ENCODE measurements at places on chromosomes 2 and 18.

- DNase-seq = no peak
These were observed 60.4 kb upstream of the GAREM1 start for GRCh38 chr18:32530947-32531651.

DNA sequence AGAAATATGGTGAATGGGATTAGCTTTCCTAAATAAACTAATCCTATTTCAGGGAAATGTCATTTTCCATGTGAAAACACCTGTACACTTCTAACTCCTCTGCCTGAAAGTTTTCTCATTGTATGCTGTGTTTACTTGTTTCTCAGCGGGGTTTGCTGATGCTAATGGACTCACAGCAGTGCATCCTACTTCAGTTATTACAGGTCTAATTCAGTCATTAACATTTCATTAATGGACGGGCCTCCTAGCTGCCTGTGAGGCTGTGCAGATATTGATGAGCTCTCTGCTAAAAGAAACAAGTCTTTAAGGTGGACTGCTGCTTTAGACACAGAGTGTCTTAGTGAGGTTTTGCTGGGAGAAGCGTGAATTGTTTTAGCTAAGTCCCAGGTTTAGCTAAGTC, 1342.0 kb upstream of the ZEB2 start:
- DNase-seq = no peak

DNA sequence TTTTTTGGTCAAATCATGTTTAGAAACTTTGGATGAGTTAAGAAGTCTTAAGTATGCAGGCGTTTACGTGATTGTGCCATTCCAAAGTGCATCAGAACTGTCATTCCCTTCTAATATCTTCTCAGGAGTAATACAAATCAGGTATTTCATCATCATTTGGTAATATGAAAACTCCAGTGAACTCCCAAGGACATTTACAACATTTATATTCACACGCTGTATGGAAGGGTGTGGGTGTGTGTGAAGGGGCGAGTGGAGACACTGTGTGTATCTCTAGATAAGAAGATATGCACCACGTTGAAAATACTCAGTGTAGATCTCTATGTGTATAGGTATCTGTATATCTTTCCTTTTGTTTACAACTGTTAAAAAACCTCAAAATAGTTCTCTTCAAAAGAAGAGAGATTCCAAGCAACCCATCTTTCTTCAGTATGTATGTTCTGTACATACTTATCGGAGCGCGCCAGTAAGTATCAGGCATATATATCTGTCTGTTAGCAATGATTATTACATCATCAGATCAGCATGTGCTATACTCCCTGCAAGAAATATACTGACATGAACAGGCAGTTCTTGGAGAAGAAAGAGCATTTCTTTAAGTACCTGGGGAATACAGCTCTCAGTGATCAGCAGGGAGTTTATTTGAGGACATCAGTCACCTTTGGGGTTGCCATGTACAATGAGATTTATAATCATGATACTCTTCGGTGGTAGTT, 29.3 kb downstream of the COX7A2L start:
- no peak for DNase-seq

GRCh38 chr2:153461453-153461852, 17.1 kb downstream of the RPRM start:
- DNase-seq = no peak

GRCh38 chr2:37091873-37092272, 7.6 kb downstream of the GPATCH11 start:
- DNase-seq = peak; percentile 29

GRCh38 chr2:104852090-104852666, 1.7 kb upstream of the POU3F3 start:
- peak; percentile 31 for DNase-seq

DNA sequence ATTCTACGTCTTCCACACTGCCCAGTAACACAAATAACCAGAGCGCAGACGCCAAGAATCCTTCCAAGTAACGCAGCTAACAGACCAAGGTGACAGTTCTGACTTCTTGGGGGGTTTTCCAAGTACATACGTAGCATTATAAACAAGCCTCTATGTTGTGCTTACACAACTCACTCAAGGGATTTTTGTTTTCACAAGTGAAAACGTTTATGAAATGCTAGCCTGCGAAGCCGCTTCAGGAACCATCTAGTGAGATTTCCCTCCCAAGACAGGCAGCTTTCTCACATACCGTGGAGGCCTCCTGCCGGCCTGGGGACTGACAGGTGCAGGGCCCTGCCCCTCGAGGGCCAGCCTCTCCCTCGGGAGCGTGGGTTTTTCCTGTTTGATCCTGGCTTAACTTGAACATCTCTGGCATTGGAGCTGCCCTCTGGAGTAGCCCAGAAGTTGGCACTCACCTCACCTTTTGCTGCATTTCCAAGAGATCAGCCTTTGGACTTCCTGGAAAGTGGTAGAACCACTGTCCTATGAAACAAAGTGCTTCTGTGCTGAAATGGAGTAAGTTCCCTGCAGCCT, 151.1 kb downstream of the MBP start:
- peak; percentile 55 for DNase-seq

GRCh38 chr2:70510313-70510712, 43.3 kb downstream of the TGFA start:
- DNase-seq = no peak

DNA sequence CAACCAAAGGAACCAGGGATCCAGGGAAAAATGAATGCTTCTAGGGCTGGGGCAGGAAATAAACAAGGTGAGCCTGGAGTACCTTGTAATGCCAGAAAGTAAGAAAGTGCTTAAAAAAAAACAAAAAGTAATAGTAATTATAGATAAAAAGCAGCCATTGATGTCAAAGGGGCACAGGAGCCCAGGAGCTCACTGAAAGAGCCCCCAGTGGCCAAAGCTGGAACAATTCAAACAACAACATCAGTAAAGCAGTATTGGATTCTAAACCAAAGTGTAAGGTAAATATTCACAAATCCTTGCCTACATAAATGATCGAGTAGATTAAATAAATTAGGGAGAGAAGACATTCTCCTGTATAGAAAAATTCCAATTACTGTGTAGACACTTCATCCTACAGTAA, 114.3 kb upstream of the ARL4C start:
- no peak for DNase-seq

DNA sequence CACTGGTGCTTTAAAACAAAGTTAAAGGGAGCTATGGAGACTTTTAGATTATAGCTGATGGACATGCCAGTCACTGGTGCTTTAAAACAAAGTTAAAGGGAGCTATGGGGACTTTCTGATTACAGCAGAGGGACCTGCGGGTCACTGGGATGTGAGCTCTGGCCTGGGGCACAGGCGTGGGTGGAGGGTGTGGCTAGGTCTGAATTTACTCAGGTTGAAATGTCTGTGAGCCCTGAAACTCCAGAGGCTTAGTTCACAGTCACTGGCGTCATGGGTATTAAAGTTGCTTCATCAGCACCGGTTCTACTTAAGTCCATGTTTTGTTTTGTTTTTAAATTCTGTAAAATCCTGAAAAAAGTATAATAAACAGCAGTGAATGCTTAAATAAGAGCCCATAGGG, 49.0 kb upstream of the TMEM18 start:
- DNase-seq = peak; percentile 62

GRCh38 chr2:65495251-65495877, 63.0 kb upstream of the SPRED2 start:
- no peak for DNase-seq

DNA sequence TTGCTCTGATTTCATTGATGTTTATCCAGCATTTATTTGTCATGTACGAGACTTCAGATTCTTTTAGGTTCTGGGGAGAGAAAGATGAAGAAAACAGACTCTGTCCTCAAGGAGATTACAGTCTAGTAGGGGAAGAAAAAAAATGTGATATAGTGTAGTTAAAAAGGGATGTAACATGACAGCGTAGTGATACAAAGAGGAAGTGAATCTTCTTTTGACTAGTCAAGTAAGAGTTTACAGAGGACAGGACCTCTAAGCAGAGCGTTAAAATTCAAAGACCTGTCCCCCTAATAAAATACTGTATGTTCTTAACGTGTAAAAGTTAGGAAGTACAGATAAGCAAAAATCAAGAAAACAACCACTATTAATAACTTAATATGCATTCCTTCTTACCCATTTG, 47.7 kb downstream of the NCOA1 start:
- DNase-seq = peak; percentile 22

DNA sequence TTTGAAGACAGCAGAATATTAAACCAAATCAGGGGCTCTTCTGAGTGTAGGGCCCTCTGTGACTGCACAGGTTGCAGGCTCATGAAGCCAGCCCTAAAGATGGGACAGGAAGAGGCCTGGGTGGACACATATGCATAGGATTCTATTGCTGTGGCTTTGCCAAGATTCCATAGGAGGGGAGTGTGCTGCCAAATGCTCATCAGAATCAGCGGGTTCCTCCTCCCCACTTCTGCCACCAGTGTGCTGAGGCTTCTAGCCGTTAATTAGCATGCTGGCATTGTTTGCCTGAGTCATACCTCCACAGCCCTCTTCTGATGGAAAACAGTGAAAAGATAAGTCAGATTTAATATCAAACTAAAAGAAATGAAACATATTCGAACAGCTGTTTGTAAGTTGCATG, 103.9 kb upstream of the TMEFF2 start:
- DNase-seq = no peak

GRCh38 chr2:231927566-231927890, 1.3 kb upstream of the NPPC start:
- DNase-seq = peak; percentile 15

DNA sequence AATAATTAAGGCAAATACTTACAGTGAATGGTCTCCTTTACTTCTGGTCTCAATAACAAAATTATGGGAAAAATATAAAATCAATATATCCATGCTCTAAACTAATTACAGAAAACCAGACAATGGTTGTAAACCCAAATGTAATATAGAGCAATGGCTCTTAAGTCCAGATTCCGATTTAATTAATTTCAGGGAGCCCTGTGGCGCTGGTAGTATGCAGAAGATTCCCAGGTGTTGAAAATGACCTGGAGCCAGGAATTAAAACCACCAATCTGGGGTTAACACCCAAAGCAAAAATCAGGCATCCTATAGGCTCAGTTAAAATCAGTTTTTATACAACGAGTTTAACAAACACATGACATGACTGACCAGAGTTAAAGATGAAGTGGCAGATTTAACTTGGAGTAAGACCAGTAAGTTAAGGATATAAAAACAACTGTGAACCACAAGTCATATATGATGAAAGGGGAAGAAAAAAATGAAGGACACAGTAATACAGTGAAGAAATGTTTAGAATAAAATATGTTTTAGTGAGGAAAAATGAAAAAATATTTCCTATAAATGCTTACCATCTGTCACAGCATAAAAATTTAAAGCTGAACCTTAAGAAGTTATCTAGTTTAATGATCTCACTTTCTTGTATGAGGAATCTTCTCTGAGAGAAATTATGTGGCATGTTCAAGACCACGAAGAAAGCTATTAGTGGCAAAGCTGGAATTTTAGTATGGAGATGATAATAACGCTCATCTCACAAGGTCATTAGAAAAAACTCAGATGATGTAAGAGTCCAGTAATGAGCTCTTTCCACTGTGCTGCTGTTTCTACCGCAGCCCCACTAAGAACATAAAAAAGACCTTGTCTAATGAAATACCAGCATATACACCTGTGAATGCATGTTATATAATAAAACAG, 45.8 kb upstream of the FLACC1 start:
- no peak for DNase-seq

DNA sequence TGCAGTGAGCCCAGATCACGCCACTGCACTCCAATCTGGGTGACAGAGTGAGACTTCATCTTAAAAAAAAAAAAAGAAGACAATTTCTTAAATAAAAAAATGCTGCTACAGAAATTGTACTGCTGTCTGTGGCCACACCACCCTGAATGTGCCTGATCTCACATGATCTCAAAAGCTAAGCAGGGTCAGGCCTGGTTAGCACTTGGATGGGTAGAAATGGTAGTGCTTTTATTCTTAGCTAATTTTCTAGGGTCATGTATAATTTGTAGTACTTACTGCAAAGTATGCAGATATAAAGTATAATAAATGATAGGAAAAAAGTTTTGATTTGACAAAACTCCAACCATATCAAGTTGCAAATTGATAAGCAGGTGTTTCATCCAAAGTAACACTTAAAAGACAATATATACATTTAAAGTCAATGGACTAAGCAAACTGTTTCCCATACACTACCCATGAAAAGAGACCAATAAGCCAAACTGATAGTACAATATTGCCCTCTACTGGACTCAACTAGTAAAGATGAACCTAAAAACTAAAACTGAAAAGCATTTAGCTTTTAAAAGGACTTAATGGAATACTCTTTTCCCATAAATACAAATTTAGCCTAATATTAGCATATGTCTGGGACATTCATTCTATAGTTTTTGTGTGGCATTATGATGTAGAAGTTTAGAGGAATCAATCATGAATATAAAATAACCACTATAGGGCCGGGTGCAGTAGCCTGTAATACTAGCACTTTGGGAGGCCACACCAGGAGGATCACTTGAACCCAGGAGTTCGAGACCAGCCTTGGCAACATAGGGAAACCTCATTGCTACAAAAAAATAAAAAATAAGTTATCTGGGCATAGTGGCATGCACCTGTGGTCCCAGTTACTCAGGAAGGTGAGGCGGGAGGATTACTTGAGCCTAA, 18.6 kb upstream of the PEX13 start:
- peak; percentile 54 for DNase-seq

- DNase-seq = no peak
These were observed 136.1 kb upstream of the RIOK3 start for GRCh38 chr18:23316988-23317387.

DNA sequence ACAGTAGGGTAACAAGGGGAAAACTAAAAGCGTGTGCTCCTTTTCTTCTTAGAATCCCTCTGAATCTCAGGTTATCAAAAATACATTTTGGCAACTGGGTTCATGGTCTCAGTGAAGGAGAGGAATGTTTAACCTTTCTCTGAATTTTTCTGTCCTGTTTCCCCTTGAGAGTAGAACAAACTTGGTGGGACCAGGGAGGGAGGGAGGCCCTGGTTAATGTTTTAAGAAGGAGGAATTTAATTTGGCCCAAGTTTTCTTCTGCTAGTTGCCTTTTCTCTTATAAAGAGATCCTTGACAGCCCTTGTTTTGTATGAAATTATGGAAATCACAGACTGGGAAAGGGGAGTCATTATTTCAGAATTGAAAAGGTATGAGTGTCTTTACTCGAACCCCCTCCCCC, 12.2 kb upstream of the POU3F3 start:
- no peak for DNase-seq

GRCh38 chr2:190763901-190764514, 115.1 kb downstream of the NAB1 start:
- peak; percentile 33 for DNase-seq

DNA sequence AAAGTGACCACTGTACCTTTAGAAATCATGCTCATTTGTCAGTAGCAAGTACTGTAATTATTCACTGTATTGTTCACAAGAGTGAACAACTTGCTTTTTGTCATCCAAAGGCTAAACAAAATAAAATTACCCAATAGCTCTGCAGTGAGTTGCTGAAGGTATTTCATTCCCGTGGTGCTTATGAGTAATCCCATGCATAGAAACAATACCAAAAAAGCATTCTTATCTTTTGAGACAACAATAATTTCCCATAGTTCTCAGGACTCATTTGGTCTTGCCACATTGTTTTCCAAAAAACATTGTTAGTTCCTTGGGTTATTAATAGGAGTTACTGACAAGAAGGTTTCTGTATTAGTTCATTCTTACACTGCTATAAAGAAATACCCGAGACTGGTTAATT, 503.2 kb upstream of the FAM98A start:
- DNase-seq = no peak

- no peak for DNase-seq
These were observed 18.9 kb upstream of the POLR1B start for GRCh38 chr2:112523291-112523777.

- no peak for DNase-seq
These were observed 327.2 kb upstream of the PKDCC start for GRCh38 chr2:41720331-41721251.

- peak; percentile 43 for DNase-seq
These were observed 41.4 kb downstream of the FECH start for GRCh38 chr18:57544936-57545660.

Data from GM10248 (cell line).